Left lobe of liver (tissue), 2 donors: ENCODE measurements at places on chromosomes 3 and 15.

DNA sequence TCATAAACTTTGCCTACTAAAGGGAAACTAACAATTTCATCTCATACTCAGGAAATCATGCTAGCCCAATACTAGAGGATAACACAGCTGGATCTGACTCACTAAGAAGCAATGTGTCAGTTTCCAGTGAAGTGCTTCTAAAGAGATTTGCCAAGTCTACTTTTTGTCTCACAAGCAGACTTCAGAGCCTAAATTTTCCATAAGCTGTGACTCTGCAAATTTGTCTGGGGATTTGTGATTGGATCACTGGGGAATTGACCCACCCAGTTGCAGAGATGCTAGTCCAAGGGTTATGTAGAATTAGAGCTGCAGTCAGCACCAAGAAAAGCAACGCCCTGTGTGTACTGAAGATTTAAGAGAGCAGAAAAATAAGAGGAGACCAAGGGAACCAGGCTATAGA is 647.1 kb downstream of the NTRK3 start:
- no peak for DNase-seq

DNA sequence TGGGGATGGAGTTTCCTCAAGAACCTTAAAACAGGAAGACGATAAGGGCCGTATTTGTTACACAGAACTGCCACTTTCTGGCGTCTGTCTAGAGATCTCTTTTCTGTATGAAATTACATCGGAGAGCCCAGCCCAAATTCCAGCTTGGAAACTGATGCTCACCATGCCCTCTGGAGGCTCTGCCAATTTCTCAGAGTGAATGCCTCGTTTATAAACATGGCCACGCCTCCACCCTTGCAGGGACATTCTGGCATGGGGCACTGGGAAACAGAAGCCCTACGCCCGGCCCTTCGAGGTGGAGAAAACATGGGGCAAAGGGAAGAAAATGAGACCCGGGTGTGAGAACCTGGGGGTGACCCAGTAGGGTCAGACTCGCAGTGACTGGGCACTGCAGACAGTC is 53.4 kb upstream of the SEC13 start:
- no peak for DNase-seq

DNA sequence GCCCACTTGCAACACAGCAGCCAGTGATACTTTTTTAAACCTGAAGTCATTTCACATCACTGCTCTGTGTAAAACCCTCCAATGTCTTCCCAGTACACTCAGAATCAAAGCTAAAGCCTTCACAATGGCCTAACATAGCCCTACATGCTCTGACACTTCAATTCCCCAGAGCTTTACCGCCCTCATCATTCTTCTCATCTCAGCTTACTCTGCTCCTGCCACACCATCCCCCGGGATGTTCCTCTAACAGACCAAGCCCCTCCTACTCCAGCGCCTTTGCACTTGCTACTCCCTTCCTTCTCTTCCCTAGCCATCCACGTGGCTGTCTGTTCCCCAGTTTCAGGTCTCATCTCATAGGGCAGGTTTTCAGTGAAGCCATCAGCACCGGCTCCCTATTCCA is 194.0 kb downstream of the SSR3 start:
- DNase-seq = no peak

- no peak for DNase-seq
Measured at GRCh38 chr3:110708156-110708555, 363.5 kb upstream of the NECTIN3 start.

- DNase-seq = no peak
Measured at GRCh38 chr15:59329570-59330350, 42.9 kb downstream of the MYO1E start.

- no peak for DNase-seq
Measured at GRCh38 chr3:45020534-45020933, 5.6 kb upstream of the CLEC3B start.

DNA sequence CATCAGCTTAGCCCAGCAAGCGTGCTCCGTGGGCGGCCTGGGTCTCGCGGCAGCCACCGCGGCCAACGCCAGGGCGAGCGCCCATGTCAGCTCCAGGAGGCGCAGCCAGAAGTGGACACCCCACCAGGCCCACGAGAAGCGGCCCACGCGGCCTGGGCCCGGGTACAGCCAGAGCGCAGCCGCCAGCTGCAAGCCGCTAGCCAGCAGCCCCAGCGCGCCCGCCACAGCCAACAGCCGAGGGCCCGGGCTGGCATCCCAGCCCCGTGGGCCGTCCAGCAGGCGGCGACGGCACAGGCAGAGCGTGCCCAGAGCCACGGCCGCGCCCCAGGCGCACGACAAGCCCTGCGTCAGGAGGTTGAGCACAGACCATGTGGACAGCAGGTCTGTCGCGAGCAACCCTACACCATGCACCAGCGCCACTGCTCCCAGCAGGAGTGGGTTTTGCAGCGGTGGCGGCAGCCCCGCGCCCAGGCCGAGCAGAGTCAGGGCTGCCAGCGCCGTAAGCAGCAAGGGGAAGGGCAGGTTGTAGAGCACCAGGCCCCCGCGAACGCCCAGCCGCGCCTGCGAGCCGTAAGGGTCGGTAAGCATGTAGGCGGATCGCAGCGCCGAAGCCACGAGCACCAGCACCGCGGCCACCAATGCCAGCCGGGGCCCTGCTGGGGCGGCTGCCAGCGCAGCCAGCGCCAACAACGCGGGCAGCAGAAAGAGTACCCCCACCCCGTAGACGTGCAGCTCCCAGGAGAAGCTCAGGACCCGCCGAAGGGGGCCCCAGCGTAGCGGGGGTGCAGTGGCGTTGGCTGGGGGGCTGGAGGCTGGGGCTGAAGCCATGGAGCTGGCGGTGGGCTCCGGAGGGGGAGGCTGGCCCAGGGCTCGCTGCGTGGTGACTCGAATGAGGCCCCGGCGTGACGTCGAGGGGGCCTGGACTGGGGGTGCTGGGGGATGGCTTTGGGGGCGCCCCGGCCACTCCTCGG is 4.9 kb downstream of the PRRT3 start:
- peak; percentile 84 for DNase-seq

GRCh38 chr3:37477275-37477674 is 302.9 kb upstream of the LRRFIP2 start:
- DNase-seq = peak; percentile 74

GRCh38 chr3:104906001-104906639 is 460.6 kb upstream of the ALCAM start:
- no peak for DNase-seq

DNA sequence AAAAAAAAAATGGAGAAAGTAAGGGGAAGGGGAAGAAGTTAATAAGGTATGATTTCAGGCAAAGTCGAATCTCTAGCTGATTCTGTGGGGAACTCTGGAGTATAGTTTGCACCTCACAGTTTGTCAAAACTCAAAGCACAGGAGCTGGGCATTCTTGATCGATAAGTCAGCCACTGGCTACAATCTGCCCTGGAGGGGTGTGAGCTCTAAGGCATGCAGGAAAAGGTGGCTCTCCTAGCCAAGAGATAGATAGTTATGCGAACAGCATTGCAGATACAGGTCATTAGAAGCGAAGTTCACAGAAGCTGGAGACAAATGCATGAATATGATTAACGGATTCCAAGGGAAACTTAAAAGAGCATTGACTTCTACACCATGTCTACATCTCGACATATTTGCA is 952.6 kb downstream of the AGBL1 start:
- no peak for DNase-seq

DNA sequence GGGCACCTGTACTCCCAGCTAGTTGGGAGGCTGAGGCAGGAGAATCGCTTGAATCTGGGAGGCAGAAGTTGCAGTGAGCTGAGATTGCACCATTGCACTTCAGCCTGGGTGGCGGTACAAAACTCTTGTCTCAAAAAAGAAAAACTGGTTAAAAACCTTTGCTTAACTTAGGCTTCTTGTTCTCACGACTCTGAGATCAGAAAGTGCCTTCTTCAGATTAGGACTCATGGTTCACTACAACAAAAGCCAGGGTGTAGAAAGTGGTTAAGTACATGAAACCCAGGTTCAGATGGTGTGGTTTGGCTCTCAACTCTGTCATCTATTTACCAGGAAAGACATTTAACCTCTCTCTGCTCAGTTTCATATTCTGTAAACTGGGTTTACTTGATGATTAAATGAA is 168.4 kb downstream of the TUSC7 start:
- no peak for DNase-seq

GRCh38 chr3:157129803-157130466 is 30.0 kb downstream of the CCNL1 start:
- DNase-seq = no peak

DNA sequence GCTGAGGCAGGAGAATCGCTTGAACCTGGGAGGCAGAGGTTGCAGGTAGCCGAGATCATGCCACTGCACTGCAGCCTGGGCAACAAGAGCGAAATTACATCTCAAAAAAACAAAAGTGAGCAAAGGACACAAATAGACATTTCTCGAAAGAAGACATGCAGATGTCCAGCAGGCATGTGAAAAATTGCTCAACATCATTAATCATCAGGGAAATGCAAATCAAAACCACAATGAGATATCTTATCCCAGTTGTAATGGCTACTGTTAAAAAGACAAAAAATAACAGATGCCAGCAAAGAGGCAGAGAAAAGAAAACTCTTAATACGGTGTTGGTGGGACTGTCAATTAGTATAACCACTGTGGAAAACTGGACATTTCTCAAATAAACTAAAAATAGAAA is 20.9 kb downstream of the ASB7 start:
- DNase-seq = no peak

GRCh38 chr15:25673351-25673750 is 189.8 kb downstream of the ATP10A start:
- no peak for DNase-seq

- DNase-seq = no peak
Measured at GRCh38 chr3:12758025-12758781, 856 bp downstream of the TMEM40 start.

DNA sequence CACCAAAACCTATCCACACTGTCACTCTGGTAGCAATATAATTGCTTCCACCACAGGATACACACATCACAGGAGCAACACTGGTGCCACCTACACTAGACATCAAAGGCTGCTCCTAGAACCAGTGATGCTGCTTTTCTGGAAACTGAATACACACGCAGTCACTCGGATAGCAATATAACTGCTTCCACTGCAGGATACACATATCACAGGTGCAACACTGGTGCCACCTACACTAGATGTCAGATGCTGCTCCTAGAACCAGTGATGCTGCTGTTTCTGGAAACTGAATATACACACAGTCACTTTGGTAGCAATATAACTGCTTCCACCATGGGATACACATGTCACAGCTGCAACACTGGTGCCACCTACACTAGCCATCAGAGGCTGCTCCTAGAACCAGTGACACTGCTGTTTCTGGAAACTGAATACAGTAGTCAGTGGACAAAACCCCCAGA is 6.9 kb upstream of the TNFSF10 start:
- DNase-seq = no peak

GRCh38 chr3:141231952-141232823 is 563 bp downstream of the PXYLP1 start:
- DNase-seq = peak; percentile 63

DNA sequence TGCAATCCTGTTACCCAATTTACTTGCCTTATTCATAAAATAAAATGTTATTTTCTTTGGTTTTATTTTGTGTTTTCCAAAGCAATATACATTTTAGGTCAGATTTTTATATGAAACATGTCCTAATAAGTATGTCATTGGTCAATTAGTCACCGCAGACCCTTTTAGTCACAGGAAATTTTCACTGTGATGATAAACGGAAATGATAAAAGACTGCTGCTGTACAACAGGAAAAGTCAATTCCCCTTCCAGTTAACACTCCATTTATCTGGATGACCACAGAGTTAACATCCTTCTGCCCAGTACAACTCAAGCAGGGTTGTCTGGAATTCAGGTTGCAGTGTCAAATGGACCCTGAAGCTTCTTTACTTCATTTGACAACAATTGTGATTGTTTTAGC is 175.2 kb downstream of the LSAMP start:
- DNase-seq = no peak

DNA sequence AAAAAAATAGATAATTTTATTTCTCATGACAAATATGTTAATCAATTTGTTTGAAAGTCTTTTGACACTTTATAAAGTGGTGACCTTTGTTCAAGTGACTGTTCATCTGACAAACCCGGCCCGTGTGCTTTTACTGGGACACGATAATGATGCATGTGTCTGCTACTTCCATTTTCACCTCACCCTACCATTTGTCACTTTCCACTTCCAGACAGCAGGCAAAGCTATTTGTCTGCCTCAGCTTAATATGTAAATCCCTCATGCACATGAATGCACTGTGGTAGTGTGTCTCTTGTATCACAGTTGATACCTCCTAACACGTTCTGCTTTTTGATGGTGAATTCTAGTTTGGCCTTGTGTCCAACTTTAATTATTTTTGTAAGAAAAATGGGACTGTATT is 204.3 kb downstream of the BBX start:
- no peak for DNase-seq

- DNase-seq = no peak
Measured at GRCh38 chr3:187858041-187858440, 112.8 kb upstream of the BCL6 start.

- DNase-seq = no peak
Measured at GRCh38 chr3:48248095-48248850, 7.4 kb downstream of the ZNF589 start.

DNA sequence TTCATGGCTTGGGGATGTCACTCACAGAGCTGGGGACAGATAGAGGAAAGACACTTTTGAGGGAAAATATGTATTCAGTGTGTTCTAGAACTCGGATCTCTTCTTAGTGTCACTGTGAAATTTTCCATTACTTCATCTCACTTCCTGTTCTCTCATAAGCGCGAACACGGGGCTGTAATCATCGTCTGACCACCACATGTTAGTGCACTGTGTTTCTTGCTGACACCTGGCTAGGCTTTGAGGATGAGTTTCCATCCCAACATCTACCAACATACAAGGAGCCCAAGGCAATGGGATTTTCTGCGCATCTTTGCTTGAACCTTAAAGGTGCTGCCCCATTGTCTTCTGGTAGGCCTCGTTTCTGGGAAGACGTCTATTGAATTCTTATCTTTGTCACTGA is 84.0 kb downstream of the LIPC start:
- no peak for DNase-seq

GRCh38 chr3:143358793-143359491 is 239.4 kb downstream of the CHST2 start:
- DNase-seq = no peak

GRCh38 chr3:59234884-59235633 is 185.2 kb upstream of the CFAP20DC start:
- DNase-seq = no peak

- DNase-seq = no peak
Measured at GRCh38 chr3:77091809-77092208, 51.9 kb downstream of the ROBO2 start.

- no peak for DNase-seq
Measured at GRCh38 chr15:28903555-28903954, 17.8 kb downstream of the APBA2 start.

GRCh38 chr15:60392986-60393790 is 4.6 kb downstream of the ANXA2 start:
- peak; percentile 92 for DNase-seq

DNA sequence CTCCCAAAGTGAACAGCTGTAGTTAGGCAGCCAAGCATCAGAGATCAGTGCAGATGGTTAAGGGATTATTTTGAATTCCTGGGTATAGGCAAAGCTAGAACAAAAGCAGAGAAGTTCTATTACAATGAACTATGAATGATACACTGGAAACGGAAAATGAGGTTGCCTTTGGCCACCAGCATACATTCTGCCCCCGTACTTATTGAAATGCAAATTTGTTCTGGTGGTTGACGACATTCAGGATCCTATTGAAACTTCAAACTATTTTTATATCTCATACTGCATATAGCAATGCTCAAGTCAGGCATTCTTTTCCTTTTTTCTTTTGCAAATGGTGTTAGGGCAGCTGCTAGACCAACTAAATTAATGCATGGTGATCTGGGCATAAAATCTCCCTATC is 61.7 kb downstream of the SLC12A1 start:
- no peak for DNase-seq

- DNase-seq = peak; percentile 79
Measured at GRCh38 chr15:45635191-45635638, 386 bp downstream of the SQOR start.

GRCh38 chr3:194691481-194692283 is 6.0 kb downstream of the FAM43A start:
- DNase-seq = no peak
